HCEC 1CT (cell line): ENCODE measurements at places on chromosomes 5 and 9.

GRCh38 chr5:151924564-151925301 lies at the start of gene GLRA1:
GLRA1 (minus strand) TSS chr5:151924851; CDS start chr5:151924549, 302 bp downstream.
- no peak for DNase-seq

DNA sequence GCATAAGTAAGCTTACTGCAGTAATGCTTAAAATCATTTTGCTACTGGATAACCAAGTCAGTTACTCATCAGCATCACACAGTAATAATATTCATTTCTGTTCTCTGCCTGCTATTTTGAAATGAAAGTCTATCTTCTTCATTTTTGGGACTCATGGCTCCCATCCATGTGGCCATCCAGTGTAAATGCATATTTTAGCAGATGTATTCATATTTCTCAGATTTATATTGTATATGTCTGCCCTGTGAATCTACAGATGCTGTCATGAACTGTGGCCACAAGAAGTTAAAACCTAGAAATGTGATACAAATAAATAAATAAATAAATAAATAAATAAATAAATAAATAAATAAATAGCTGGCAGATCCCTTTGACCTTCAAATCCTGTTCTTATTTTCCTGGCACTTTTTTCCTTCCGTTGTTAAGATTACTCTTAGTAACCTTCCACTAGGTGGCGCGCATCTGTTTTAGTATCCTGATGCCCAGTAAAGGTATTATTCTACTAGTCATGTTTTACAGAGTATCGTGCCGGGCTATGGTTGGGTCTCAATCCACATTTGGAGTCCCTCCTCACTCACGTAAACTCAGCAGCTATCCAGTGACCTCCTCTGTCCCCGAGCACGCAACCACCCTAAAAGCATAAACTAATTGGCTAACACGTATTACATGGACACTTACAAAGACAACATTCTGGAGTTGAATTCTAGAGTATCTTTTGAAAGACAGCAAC lies 79.2 kb upstream of the IL7R start:
- peak; percentile 83 for DNase-seq

GRCh38 chr9:19471737-19472648 lies 63.2 kb downstream of the ACER2 start:
- peak; percentile 34 for DNase-seq

DNA sequence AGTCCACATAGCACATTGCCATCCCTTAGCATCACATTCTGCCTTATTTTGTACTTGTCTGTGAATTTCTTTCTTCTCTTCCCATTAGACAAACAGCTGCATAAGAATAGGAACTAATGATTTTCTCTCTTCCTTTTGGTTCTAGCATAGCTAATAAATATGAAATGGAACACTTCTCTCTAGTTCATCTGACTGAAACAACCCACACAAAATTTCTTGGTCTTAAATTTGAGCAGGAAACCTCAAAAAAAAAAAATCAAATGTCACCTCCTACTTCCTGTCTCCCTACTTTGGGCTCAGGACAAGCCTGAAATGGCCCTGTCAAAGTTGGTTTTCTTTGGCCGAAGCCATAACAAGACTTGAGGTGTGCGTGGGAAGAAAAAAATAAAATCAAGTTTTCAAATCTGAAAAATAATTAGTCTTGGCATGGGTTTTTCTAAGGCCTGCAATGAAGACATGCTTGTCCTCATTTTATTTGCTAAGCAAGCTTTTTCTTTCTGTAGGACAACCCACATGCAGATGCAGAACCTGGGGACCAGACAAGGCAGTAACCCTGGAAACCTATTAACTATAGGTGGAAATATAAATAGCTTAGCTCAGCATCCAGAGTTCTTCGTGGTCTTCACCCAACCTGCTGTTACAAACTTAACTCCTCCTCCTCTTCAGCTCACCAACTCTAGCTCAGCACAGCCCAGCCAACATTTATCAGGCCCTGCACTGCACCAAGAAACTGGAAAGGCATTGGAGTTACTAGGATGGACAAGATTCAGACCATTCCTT lies 523.5 kb upstream of the KLF4 start:
- no peak for DNase-seq

DNA sequence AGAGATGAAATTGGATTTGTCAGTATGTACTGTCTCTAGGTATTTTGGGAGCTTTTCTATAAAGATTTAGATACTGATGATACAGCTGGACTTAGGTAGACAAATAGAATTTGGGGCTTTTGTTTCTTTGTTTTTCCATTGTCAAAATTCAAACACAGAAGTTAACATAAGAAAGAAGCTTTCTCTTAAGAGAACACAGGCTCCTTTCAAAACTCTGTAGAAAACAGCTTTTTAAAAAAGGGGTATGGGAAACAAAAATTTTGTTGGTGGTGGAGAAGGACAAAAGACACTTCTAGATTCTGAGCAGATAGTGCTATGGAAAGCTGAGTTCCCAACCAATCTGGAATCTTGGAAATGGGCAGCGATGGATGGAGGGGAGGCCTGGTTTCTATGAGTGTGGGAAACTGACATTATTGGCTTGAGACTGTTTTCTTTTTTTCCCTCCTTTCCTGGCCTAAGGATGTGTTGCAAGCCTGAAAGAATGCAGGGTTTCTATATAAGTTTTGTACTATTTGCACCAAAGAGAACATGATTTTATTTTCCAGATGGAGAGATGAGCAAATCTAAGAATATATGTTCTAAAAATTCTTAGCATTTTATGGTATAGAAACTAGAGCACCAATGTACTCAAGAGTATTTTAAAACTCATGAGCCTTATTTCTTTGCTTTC lies 240.0 kb downstream of the PRR16 start:
- no peak for DNase-seq

GRCh38 chr9:36899406-36899805 lies 134.7 kb downstream of the PAX5 start:
- no peak for DNase-seq

DNA sequence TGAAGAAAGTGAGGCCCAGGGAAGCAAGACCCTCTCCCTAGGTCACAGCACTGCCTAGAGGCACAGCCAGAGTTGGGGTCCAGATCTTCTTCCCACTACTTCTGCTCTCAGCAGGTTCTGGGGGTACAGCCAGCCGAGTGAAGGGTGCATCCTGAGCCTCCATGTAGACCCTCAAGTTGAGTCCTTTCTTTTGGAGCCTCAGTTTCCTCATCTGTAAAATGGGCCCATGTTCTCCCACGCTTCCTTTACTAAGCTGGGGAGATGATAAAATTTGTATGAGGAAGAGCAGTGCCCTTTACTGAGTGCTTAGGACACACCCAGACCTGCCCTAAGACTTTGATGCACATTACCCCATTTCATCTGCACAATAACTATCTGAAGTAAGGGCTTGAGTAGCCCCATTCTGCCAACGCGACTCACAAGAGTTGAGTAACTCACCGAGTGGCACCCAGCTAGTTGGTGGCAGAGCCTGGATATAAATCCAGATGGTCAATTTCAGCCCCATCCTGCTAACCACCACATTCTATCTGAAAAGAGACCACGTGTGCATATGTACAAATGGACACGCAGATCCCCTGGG lies 64.3 kb upstream of the GGTA1 start:
- no peak for DNase-seq

- DNase-seq = no peak
Observed at GRCh38 chr9:14909961-14910805, at the start of gene FREM1. FREM1 (minus strand) TSS chr9:14910428; CDS start chr9:14868977, 41,451 bp downstream.

GRCh38 chr5:114561415-114561814 lies 199.5 kb downstream of the KCNN2 start:
- no peak for DNase-seq

DNA sequence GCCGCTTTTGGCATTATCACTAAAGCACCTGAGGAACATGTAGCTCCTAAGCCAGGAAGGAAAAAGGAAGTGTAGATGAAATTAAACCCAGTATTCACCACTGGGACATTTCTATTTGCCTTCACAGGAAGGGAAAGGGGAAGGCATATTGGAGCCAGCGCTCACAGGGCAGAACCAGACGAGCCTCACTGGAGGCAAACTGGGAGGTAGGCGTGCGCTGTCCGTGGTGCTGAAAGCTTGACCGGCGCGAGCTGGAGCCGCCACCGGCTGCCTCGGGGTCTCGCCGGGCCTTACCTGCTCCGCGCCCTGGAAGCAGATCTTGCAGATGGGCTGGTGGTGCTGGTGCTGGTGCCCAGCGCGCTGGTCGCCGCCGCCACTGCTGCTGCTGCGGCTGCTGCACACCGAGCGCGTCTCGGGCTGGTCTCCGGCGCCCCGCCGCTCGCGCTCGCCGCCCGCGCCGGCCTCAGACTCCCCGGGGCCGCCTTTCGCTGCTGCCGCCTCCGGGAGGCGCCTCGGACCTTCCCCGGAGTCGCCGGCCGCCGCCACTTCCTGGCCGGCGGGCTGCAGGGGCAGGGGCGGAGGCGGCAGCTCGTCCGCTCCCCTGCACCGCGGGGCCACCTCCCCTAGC lies 732 bp downstream of the MARCHF11 start:
- peak; percentile 16 for DNase-seq

- DNase-seq = no peak
Observed at GRCh38 chr5:124639095-124639665, 107.3 kb downstream of the ZNF608 start.

DNA sequence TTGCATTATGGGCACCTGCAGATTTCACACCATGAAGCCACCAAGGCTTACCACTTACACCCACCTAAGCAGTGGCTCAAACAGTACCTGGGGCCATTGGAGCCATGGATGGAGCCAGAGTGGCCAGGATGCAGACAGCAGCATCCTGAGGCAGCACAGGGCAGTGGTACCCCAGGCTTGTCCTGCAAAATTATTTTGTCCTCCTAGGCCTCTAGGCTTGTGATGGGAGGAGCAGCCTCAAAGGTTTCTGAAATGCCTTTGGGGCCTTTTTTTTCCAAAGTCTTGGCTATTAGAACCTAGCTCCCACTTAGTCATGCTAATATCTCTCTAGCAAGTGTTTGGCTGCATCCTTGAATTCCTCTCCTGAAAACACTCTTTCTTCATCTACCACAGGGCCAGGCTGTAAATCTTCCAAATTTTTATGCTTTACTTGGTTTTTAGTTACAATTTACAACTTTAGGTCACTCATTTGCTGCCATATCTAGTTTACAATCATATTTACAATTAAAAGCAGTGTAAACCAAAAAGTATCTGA lies 15.7 kb downstream of the TMC1 start:
- DNase-seq = no peak

DNA sequence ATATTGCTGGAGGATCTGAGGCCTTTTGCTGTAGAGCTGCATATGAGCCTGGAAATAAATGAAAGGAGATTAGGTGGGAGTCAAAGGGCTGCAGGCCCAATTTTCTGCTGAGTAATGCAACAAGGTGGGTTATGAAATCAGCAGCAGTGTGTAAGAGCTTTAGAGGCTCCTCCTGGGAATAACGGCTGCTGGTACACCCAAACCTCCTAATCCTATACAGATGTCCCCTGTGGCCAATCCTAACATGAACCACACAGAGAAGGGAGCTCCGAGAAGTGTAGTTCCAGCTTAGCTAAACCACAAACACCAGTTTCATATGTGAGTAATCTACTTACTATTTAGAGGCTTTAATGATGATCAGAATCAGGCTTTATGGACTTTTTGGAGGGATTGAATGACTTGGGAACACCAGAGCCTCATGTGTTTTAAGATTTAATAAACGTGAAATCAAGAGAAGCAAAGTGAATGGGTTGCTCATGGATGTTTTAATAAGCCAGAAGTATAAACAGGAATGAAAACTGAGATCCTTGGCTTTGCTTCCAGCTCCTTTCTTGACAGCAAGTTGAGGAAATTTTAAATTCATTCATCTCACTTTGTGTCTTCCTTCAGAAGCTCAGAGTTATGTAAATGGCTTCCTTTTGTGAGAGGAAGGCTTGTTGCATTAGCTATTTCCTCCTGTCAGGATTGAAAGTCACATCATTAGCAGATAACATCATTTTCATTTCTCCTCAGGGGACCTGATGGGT lies 437.5 kb downstream of the TMEM232 start:
- DNase-seq = peak; percentile 36

- no peak for DNase-seq
Observed at GRCh38 chr5:98334946-98335345, 438.5 kb upstream of the RGMB start.

DNA sequence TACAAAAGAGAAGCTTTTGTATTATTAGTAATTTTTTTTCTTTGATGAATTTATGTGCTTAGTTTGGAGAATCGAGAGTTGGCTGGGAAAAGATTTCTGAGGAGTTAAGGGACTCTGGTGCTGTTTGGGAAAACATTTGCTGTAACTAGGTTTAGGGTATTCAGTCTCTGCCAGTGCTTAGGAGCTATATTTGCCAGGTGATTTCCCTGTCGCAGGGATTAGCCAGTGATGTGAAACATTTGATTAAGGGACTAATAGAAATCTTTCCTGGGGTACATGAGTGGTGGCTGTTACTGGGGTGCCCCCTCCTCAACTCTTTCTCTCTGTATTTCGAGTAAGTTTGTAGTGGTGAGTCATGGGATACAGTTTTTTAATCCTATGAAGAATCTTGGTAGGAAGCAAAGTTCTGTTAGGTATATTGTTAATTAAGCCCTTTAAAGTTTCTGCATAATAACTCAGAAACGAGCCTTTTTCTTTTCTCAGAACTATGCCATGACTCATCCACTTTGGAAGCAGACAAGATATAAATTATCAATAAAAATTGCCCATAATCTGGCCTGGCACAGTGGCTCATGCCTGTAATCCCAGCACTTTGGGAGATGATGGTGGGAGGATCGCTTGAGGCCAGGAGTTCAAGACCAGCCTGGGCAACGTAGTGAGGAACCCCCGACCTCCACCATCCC lies 18.6 kb downstream of the RGMB start:
- no peak for DNase-seq

GRCh38 chr9:81538890-81539289 lies 150.5 kb downstream of the TLE1 start:
- no peak for DNase-seq

GRCh38 chr9:120979797-120980196 lies 53.2 kb upstream of the TRAF1 start:
- no peak for DNase-seq

GRCh38 chr9:129548571-129549135 lies 72.2 kb downstream of the C9orf50 start:
- no peak for DNase-seq

DNA sequence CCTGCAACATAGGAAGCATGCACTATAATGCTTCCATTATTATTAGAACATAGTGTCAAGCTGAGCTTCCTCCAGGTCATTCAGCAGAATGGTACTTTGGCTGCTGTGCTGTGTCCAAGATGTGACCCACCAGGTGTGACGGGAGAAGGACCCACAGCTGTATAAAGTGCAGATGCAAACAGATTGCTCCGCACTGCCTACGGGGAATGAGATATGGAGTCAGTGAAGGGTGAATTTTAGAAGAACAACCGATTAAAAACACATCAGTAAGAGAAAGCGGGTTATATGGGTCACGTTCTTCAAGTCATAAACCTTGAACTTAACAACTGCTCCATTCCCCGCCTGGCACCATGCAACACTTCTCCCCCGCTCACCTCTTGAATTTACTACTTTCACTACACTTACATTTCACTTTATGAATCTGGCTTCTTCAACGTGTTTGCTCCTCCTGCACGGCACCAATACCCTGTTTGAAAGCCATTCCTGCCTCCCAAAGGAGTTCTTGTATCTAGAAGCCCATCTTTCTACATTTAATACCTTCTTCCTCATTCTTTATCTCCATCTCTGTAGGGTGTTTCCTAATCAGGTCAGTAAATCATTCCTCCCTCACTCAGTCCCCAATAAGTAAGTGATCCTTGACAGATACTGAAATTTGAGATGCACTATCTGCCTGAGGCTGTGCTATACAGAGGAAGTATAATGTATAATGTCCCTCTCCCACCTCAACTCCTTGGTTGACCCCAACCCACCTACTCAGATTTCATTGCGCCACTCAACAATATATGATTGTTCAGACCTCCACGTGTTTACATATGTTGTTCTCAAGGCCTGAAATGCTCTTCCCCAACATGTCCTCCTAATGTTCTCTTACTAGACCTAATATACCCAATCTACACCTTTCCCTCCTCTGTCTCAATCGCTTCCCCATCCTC lies 25.9 kb downstream of the BRINP1 start:
- no peak for DNase-seq
